ENCODE measurements at places on chromosomes 1 and 21.

DNA sequence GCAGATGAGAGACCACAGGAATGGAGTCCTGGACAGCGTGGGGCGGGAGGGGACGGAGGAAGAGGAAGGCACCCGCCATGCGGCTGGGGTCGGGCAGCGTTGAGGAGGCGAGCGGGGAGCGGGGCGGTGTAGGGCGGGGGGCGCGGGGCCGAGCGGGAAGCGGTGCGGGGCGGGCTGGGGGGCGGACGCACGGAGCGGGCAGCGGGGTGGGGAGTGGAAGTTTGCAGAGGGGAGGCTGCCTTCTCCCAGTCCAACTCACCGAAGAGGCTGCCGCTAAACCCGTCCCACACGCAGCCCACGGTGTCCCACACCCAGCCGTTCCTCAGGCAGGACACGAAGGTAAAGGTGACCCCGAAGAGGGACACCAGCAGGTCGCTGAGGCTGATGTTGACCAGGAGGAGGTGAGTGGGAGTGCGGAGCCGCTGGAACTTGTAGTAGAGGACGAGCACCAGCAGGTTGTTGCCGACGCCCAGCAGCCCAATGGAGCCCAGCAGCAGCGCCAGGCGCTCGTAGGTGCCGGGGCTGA, 483 bp downstream of the CHML start:
- DNase-seq, result no peak

- DNase-seq, result no peak
These were observed 738 bp downstream of the INTS7 start for GRCh38 chr1:212034516-212035122.

DNA sequence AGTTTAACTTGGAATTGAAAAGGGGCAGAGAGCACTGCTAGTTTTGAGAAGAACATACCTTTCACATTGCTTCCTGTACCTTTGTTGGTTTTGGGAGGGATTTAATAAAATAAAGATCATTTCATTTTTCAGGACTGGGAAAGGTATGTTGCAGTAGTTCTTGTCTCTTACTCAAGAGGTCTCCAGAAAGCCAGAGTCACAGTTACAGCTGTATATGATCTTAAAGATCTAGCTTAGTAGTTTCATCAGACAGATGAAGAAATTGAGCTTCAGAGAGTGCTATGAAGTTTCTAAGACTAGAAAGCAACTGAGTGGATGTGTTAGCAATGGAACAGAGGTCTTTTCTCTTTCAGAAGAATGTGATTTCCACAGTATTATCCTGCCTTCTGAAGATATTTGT, 1.0 kb downstream of the OR10K2 start:
- no peak for DNase-seq

GRCh38 chr1:160731990-160732389, 7.1 kb upstream of the SLAMF7 start:
- DNase-seq, result no peak

- no peak for DNase-seq
These were observed 41.8 kb downstream of the ETS2 start for GRCh38 chr21:38847556-38847955.

DNA sequence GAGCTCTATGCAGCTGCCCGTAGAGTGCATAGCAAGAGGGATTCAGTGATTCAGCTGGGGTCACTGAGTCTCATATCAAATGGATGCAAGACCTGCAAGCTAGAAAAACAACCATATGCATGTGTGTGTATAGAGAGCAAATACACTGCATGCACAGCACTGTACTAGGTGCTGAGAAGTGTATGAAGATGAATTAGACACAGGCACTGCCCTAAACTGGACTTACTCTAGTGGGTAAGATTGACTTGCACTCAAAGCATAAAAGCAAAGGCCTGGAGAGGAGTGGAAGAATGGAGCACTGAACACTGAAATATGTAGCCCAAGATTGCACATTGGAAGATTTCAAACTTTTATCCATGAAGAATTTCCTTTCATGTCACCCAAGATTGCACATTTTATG, 5.5 kb upstream of the GBP1 start:
- no peak for DNase-seq

- no peak for DNase-seq
These were observed 130.5 kb downstream of the PPIAL4G start for GRCh38 chr1:148352470-148353053.

DNA sequence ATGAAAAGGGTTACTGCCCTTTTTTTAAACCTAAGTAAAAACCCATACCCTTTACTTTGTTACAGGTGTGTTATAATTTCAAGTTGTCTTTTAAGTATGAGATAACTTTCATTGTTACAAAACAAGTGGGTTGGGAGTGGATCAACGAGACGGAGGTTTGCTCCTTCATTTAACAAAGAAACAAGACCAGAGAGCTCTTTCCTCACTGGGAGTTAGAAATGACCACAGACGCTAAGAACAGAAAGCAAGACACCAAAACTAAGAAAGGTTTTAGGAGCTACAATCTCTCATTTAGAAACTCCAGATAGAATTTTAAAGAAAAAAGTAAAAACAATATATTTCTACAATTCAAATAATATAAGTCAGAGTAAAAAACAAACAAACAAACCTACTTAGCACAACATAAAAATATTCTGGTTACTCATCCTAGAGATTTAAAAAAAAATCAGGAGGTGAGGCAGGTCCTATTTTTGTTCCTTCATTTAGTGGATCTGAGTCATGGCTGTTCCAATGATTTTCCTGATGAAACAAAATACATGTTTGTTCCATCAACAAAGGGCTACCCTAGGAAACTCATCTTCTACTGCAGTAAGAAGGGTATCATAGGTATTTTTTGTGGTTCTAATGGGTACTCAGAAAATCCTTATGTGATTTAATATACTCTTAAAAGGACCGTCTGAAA, 33.0 kb downstream of the APP start:
- no peak for DNase-seq

GRCh38 chr1:157878059-157878458, 36.5 kb upstream of the CD5L start:
- no peak for DNase-seq

DNA sequence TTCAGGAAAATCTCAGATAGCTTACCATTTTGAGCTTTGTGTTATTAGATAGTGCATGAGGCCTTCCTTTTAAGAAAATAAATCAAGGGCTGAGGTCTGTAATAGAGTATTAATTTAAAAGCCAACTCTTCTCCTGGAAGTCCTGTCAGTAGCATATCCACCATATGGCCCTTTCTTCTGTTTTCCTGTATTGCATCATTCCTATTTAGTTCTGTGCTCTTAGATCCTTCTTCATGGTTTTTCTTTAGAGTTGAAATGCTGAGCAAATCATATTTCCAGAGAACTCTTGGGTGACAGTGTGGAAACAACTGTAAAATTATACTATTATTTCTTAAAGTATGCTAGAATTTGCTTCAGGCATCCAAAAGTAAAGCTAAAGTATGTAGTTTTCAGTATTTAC, 91.7 kb downstream of the TTC3 start:
- DNase-seq, result no peak

DNA sequence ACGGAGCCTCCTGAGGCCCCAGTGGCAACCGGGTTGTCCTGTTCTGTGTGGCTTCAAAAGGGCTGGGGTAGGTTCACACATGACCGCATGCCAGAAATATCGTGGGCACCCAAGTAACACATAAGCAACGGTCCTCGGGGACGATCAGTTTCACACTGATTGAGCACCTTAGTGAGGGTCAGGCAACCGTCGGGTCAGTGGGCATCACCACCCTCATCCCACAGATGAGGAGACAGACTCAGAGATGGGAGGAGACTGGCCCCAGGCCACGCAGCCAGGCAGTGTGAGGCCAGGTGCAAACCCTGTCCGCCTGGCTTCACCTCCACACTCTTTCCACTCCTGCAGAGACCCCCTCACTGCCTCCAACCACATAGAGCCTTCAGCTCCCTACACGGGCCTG, 309.8 kb downstream of the MATN1 start:
- DNase-seq, result no peak

- no peak for DNase-seq
These were observed 2.0 kb upstream of the ST3GAL3 start for GRCh38 chr1:43705334-43705733.

DNA sequence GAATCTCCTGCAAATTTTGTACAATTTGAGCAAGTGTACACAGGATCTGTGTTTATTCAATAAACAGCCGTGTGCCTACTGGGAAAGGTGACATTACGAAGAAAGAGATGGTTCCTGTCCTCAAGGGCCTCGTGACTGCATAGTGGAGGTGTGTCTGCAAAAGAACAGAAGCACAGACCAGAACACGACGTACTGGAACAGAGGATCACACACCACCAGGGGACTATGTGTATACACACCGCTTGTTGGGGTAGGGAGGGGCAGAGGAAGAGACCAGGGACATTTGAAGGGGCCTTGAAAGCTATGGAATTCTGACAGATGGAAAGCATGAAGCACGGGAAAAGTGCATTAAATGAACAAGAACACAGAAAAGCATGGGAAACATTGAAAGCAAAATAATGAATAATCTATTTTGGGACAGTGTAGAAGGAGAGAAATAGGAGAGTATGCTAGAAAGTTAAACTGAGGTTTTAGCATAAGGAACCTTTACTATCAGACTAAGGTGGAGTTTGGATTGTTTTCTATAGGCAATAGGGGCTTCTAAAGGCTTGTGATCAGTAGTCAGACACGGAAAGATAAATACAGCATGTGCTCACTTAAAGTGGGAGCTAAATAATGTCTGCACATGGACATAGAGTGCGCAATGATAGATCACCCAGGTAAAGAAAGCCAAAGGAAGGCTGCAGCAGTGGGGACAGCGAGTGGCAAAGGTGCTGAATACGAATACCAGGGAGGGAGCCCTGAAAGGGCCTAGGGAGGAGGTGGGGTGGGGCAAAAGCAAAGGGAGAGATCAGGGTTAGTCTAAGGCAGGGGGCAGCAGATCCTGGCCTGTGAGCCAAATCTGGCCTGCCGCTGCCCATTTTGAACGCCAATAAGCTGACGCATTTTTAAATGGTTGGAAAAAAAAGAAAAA, 11.0 kb downstream of the JAK1 start:
- no peak for DNase-seq

- no peak for DNase-seq
These were observed 2.3 kb downstream of the TNNT2 start for GRCh38 chr1:201375169-201375568.

DNA sequence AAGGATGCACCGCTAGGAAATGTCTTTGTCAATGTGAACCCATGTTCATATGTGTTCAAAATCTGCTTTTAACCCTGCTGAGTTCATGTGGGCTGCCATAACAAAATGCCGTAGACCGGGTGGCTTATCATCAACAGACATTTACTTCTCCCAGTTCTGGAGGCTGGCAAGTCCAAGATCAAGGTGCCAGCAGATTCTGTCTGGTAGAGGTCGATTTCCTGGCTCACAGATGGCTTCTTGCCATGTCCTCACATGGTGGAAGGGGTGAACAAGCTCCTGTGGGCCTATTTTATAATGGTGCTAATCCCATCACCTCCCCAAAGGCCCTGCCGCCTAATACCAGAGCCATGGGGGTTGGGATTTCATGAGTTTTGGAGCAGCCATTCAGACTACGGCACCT, 4.6 kb upstream of the CDCP2 start:
- no peak for DNase-seq

DNA sequence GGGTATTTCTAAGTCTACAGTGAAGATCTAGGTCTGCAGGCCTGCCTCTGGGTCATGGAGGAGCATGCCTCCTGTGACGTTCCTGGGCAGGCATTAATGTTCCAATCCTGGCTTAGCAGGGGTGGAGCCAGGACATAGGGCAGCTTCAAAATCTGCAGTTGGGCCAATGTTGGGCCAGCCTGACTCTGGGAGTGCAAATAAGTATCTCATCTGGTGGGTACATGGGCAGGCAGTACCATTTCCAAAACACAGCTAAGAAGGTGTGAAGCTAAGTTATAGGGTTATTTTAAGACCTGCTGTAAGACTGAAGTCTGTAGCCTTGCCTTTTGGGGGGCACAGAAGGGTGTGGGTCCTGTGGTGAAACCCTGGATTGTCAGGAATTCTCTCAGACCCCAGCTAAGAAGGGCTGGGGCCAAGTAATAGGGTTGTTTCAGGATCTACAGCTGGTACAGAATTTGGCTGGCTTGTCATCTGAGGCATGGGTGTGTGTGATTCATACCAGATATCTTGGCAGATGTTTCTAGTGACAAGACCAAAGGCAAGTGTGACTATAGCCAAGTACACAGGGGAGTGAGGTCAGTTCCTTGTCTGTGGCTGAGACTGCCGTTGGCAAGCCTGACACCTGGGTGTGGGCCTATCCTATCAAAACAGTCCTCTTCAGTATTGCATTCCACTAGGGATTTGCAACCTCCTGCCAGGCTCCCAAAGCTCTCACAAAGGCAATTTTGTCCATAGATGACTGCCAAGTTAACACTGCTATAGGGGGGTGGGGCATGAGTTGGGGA, 468.7 kb upstream of the B3GALT2 start:
- no peak for DNase-seq

DNA sequence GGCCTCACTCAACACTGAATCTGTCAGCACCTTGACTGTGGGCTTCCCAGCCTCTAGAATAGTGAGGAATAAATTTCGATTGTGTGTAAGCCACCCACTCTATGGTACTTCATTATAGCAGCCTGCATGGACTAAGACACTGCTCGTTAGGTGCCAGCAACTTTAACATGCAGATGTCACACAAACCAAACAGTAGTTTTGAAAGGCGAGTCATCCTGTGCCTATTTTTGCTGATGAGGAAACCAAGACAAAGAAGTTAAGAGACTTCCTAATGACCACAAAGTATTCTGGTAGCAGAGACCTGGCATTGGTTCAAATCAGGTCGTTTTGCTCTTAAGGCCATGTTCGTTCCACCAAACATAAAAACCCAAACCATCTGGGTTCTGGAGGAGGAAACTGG, 42.9 kb downstream of the BATF3 start:
- DNase-seq, result no peak

DNA sequence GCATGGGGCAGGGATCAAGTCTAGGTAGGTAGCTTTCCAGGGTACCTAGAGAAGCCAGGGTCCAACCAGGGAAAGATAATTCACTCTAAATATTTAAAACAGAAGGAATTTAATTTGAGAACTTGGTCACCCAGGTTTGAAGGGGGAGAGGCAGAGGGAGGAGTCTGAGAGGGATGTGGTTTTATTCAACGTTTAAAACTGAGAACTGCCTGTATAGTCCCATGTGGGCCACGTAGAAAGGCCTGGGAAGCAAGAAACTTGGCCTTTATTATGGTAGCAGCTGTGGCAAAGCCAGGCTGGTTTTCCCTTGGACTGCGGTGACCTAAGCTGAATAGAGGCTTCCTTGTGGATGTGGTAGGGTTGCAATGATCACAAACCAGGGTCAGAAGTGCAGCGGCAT, 42.0 kb upstream of the DUSP10 start:
- peak; percentile 34 for DNase-seq

DNA sequence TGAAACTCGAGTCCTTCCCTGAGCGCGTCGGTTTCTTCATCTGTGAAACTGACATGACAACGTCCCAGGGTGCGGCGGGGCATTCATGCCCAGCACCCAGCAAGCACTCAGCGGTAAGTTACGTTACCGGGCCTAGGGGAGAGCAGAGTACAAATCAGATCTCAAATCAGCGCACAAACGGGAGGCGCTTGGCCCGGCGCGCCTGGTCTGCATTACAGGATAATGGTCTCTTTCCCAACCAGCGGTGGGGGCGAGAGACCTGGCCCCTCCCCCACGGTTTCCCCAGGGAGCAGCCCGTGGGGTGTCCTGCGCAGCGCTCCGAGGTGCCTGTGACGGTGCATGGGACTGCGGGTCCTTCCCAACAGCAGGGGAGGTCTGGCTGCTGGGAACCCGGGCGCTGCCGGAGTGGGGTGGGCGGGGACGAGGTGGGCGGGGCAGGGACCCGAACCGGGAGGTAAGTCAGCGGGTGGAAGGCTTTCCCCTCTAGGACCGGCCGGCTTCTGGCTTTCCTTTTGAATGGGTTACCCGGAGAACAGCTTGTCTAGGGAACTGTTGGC, 1.0 kb downstream of the TMEM51 start:
- DNase-seq, result no peak

- DNase-seq, result no peak
These were observed 16.0 kb upstream of the TBX15 start for GRCh38 chr1:119004129-119004527.
